ENCODE measurements at places on chromosomes 6 and 20.

DNA sequence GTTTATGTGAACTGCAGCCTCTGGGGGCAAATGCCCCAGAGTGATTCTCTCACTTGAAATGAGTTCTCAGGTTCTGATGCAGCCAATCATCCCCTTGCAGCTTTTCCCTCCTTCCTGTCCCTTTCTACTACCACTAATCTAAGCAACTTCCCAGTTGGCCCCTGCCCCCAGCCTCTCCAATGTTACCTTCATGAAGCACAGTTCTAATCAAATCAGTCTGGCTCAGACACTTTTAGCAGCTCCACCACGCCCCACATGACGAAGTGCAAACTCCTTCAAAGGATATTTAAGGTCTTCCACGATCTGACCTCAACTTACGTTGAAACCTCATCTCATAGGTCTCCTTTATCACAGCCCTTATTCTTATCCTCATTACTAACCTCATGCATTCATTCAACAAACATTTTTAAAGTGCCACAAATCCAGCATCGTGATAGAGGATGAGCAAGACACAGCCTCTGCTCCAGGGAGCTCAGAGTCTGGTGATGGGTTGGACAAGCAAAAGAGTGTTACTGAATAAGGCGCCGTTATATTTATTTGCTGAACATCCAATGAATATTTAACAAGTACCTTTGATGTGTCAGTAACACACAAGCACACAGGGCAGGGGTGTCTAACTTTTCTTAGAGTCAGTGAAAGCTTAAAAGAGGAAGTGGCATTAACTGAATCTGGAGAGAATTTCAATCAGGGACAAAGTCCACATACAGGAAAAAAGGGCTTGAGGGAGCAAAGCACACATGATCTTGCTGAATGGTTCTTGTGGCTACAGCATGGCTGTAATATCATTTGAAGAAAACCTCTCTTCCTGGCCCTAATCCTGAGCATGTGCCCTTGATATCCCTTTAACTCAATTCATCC, 20.4 kb upstream of the DTNBP1 start:
- no peak for DNase-seq

DNA sequence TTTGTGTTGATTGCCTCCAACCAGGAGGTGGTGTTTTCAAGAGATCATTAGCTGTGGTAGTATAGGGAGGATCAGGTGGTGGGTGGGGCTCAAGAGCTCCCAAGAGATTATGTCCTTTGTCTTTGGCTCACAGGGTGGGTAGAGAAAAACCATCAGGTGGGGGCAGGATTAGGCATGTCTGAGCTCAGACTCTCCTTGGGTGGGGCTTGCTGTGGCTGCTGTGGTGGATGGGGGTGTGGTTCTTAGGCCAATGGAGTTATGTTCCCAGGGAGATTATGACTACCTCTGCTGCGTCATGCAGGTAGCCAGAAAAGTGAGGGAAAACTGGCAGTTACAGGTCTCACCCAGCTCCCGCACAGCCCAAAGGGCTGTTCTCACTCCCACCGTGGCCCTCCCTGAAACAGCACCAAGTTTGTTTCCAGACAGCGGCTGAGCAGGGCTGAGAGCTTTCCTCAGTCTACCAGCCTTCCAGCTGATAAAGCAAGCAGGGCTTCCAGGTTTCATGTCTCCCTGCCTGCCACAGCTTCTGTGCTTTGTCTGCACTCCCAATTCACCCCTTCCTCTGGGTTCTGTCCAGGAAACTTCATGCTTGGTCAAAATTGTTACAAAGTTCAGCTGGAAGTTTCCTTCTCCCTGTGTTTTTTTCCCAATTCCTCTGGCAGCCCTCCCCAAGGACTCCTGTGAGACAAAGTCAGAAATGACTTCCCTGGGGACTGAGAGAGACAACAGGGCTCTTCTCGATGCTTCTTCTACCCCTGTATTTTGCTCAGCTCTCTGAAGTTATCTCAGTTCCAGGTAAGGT, 481.1 kb upstream of the MAN1A1 start:
- no peak for DNase-seq

GRCh38 chr6:37382994-37383765, 29.4 kb downstream of the RNF8 start:
- no peak for DNase-seq

DNA sequence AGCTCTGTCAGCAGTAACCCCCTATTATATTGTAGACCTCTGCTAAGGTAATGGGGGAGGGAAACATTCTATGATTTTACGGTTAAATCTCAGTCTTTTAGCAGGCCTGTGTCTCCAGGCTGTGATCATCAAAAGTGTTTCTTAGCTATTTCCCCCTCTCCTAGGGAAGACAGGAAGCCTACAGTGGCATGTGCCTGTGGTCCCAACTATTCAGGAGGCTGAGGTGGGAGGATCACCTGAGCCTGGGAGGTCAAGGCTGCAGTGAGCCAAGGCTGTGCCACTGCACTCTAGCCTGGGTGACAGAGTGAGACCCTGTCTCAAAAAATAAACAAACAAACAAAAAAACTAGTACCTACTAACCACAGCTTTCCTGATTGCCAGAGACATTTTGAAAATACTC, 67.9 kb downstream of the DNAAF9 start:
- DNase-seq, result no peak

- no peak for DNase-seq
Measured at GRCh38 chr6:166767230-166767629, 140.2 kb upstream of the RPS6KA2 start.

DNA sequence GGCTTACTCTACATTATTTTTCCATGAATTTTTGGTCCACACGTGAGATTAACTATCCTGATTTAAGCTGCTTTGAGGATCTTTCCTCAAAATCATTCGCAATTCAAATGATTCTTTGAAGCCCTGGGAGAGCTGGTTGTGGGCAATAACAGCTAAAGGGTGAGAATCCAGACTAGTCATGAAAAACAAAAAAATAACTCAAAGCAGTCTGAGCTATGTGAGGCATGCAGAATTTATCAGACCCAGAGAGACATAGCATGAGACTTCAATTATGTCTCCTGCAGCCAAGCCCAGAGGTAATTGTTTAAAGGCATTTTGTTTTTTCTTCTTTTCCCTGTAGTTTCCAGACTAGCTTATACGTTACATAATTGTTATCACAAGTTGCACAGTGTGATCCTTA, 517.3 kb upstream of the PTCHD4 start:
- DNase-seq, result no peak
